ENCODE measurements at places on chromosomes 7 and 10.

- no peak for DNase-seq
These were observed 1097.9 kb downstream of the REEP3 start for GRCh38 chr10:64619102-64619501.

DNA sequence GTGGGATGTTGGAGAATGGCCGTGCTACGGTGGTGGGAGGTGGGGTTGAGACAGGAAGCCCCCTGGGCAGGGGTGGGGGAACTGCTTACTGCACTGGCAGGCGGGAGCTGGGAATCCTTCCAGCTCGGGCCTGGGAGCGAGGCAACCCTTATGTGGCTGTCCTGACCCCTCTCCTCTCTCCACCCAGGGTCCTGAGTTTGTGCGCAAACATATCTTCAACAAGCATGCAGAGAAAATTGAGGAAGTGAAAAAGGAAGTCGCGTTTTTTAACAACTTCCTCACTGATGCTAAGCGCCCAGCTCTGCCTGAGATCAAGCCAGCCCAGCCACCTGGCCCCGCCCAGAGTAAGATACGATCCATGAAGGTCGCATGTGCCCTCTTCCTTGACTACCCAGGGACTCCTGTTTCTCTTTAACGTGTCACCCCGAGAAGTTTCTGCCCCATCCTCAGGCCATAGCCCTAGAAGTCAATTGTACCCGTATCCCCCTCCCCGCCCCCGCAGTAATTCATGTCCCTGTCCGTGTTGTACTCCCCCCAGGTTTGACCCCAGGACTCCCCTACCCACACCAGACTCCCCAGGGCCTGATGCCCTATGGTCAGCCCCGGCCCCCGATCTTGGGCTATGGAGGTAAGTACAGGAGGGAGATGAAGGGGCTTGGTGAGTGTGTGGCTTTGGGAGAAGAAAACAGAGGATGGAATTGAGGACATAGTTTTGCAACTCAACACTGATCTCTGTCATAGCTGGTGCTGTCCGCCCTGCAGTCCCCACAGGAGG lies 1.8 kb downstream of the UFSP1 start:
- no peak for DNase-seq

DNA sequence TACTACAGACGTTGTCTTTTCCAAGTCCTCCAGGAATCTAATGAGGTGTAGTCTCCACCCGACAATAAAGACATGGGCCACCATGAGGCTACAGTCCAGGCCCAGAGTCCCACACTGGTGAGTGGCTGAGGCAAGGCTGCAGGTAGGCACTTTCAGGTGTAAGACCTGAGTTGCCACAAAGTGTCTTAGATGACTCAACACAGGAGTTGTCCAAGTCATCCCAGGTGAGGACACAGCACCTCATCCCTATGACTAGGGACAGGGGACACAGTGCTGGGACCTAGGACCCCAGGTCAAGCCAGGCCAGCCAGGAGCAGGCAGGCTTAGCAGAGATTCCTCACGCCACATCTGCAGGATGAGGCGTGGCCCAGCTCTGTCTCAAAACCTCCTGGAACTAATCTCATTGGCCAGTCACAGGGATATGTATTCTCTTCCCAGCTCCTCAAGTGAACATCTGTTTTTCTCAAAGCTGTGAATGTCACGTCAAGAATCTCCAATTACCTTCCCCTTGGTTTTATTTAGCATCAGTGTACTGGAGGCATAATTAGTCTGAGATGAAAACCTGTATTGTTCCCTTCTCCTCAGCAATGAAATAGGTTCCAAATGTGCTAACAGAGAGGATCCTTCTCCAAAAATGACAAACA lies 254.6 kb downstream of the GRID1 start:
- DNase-seq: no peak

GRCh38 chr7:27245124-27245797 lies 2.7 kb downstream of the EVX1 start:
- no peak for DNase-seq

- no peak for DNase-seq
These were observed 97.4 kb downstream of the FOXL3 start for GRCh38 chr7:387132-388022.

DNA sequence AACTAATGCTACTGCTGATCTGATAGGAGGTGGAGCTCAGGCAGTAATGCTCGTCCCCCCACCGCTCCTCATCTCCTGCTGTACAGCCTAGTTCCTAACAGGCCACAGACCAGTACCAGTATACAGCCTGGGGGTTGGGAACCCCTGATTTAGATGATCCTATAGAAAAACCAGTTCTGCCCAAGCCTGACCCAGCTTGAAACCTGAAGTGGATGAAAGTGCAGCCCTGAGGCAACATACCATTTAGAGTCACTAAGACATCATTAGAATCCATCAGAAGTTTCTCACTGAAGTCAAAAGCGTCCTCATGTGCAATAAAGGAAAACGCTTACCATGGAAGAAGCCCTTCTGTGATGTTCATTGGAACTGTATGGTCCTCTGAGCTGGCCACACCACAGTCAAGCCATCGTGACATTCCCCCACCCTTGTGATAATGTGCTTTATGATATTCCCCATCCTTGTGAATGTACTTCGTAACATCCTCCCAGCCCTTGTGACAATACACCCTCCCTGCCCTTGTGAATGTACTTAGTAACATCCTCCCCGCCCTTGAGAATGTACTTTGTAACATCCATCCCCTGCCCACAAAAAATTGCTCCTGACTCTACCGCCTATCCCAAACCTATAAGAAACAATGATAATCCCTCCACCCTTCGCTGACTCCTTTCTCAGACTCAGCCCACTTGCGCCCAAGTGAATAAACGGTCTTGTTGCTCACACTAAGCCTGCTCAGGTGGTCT lies 65.9 kb upstream of the HECTD2 start:
- DNase-seq: no peak

GRCh38 chr7:30306976-30307375 lies 22.6 kb downstream of the ZNRF2 start:
- no peak for DNase-seq

- DNase-seq: peak; percentile 93
These were observed 84.3 kb downstream of the CUL2 start for GRCh38 chr10:35005868-35006267.

DNA sequence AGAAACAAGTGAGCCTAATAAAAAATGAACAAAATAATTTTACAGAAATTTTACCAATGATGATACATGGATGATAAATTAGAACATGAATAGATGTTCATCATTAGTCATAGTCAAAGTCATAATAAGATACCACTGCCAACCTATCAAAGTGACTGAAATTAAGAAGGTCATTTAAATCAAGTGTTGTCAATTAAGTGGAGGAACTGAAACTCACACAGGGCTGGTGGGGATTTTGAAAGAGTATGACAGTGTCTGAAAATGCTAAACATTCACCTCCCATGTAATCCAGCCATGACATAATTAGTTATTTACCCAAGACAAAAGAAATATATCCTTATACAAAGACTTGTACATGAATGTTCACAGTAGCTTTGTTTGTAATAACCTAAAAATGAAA lies 57.1 kb upstream of the DYNC1I1 start:
- no peak for DNase-seq

GRCh38 chr7:40135317-40135610 lies 459 bp downstream of the SUGCT start:
- DNase-seq: peak; percentile 14

DNA sequence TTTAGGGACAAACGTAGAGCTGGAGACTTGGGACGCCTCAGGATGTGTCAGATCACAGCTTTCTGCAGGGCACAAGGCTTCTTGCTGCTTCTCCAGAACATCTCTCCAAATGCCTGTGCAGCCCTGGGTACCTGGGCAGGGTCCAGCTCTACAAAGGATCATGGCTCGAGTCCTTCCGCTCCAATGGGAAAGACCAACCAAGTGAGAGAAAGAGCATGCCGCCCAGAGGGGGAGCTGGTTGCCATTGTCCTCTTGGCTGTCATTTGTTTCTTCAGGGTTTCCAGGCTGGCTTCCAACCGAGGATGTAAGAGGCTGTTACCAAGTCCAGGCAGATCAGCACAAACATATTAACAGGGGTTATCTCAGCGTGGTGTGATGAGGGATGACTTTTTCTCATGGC lies 5.6 kb upstream of the LEP start:
- DNase-seq: no peak

DNA sequence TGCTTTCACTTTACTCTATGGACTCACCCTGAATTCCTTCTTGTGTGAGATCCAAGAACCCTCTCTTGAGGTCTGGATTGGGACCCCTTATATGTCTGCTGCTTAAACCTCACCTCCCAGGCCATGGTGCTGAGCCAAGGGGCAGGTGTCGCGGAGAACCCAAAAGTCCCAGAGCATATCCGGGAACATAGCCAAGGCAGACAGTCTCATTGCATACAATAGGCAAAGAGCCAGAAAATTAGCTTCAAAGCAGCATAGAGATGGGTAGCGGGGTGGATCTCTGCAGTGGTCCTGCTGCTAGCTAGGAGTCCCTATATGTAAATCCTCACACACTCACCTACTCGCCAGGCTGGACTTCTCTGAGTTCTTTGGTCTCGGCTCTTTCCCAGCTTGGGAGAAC lies 5.5 kb downstream of the CCL24 start:
- DNase-seq: no peak

DNA sequence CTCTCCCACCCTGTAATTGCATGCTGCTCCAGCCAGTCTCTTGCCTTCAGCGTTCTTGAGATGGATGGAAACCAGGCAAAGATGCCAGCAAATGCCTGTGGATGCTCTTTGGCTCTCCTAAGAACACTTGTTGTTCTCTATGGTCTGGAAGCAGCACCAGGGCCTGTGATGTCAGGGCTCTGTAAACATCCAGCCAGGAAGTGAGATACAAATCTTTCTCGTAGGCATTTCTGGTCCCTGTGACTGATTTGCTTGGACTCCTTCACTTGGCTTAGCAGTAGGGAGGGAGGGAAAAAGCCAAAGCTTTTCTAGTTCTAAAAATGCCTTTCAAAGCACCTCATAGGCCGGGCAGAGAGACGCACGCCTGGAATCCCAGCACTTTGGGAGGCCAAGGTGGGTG lies 201.3 kb downstream of the REEP3 start:
- DNase-seq: peak; percentile 35

GRCh38 chr10:82378146-82378545 lies 503.2 kb downstream of the NRG3 start:
- DNase-seq: peak; percentile 79

GRCh38 chr7:3063016-3063753 lies 19.5 kb upstream of the CARD11 start:
- no peak for DNase-seq

DNA sequence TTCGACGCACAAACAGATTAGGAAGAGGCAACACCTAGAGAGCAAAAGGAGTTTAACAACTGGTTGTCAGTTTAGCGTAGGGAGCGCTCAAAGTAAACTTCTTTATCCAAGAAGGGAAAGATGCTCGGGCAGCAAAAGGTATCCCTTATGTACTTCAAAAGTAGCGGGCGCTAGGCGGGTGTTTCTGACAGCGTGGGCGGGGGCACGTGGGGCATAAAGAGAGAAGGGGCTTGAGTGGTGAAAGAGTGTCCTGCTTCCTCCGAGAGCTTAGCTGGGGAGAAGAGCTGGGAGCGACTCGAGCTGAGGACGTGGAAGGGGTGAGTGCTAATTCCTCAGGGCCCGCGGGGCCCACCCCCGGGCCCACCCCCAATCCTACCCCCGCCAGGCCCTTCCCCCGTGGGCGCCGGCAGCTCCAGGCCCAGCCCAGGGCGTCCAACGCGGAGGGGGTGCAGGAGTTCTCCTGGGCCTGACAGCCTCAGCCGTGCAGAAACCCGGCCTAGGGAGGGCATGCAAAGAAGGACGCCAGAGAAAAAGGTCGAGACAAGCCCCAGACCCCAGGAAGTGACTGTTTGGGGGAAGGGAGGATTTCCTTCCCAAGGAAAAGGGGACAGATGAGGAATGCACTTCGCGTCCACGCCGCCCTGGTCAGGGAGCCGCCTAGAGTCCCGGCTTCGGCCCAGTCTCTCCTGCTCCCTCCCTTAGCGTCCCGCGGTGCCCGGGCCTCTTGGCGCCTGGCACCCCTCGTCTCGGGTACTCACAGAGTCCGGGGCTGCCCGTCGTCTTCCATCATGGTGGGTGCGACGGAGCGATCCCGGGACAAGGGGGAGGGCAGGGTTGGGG lies 868 bp downstream of the TIAL1 start:
- peak; percentile 43 for DNase-seq

DNA sequence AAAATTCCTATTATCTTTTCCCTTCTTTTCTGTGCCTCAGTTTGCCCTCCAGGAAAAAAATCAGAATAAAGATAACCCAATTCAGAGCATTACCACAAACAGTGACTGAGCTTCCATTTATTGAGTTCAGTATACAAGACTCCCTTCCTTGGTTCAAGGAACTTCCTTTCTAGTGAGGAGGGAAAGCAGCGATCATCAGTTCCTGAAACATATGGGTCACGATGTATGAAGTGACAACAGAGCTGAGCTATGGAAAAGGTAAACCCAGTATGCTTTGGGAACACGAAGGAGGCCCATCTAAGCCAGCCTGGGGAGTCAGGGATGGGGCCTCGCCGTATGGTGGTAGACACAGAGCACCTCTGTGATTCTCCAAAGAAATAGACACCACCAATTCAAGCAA lies 15.8 kb downstream of the C10orf71 start:
- no peak for DNase-seq

DNA sequence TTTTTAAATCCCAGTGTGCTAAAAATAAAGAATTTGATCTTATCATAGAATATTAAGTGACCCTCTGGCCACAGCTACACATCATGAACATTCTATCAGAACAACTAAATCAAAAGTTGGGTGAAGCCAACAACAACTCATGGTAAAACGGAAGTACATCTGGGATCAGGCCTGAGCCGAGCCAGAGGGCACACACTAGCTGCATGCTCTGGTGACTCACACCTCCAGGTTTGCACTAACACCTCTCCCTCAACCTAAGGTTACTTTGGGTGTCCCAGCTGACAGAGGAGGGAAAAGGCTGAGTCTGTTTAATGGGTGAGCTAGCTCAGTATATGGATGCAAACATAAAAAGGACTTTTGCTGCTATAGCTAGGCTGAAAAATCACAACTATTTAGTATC lies 281.6 kb downstream of the HGF start:
- no peak for DNase-seq

- DNase-seq: peak; percentile 25
These were observed 410.3 kb downstream of the KIF20B start for GRCh38 chr10:90111671-90112070.

GRCh38 chr10:104123397-104123796 lies 1.4 kb downstream of the SFR1 start:
- no peak for DNase-seq

GRCh38 chr7:140176122-140176701 lies 571 bp downstream of the KDM7A start:
- DNase-seq: peak; percentile 13

DNA sequence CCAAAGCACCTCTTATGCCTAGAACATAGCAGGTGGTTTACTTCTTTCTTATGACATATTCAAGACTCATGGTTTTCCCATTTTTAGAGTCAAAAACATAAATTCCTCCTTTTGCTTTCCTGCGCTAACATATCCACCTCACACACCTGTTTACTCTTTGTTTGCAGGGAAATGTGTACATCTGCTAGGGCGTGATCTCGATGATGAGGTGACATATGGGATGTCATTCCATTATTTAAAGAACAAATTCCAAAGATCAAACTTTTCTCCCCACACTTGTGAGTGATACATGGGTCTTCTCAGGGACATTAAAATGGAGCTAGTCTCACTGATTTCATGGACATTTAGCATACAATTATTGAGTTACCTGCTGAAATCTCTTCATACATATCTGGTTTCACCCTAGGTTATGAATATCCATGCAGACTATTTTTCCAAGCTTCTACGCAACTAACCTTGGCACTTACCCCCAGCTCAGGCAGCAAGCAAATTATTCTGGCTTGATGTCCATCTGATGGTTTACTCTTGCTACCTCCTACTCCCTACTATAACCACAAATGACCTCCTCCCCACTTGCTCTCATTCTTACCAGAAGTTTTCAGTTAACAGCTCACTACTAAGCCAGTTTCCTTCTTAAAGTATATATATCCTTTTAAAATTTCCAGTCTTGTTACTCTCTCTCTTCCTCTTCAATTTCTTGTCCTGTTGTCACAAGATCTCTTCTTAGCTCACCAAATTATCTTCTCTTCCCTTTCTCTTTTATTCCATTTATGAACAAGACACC lies 208.5 kb downstream of the RNLS start:
- no peak for DNase-seq

All from fibroblast of skin of abdomen (primary cell).